ENCODE measurements at places on chromosomes 5 and 9.

- DNase-seq, result no peak
Observed at GRCh38 chr9:126471084-126471624, 142.6 kb upstream of the LMX1B start.

GRCh38 chr9:23041466-23041865, 594.8 kb downstream of the DMRTA1 start:
- DNase-seq, result no peak

DNA sequence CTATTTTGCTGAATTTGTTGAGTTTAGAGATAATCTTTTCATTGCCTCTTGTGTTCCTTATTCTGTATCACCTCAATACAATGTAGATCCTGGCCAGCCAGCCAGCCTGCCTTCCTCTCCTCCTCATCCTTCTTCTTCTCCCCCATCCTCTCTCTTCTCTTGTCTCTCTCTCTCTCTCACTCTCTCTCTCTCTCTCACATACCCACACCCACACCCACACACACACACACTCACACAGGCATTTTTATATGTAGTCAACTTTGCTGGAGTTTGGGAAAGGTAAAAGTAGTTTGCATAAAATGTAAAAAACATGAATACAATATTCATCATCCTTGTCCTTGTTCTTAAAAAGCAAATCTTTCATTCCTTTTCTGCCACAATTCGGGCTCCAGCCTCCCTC, 60.5 kb downstream of the ZFAND5 start:
- no peak for DNase-seq

DNA sequence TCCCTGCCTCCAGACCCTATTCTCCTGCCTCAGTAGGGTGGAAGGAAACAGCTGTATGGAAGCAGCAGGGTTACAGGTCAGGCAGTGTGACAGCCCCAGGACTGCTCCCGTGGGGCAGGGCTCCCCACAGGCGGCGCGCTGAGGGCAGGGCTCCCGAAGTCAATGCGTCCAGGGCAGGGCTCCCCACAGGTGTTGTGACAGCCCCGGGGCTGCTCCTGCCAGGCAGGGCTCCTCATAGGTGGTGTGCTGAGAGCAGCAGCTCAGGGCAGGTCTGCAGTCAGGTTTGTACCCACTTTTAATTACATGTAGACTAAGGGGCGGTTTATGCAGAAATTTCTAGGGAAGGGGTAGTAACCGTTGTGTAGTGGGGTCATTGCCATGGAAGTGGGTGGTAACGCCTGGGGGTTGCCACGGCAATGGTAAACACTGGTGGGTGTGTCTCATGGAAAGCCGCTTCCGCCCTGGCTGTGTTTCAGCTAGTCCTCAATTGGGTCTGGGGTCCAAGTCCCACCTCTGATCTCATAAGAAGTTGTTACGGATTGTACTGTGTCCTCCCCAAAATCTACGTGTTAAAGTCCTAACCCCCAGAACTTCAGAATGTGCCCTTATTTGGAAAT, 16.7 kb upstream of the TERT start:
- peak; percentile 51 for DNase-seq

DNA sequence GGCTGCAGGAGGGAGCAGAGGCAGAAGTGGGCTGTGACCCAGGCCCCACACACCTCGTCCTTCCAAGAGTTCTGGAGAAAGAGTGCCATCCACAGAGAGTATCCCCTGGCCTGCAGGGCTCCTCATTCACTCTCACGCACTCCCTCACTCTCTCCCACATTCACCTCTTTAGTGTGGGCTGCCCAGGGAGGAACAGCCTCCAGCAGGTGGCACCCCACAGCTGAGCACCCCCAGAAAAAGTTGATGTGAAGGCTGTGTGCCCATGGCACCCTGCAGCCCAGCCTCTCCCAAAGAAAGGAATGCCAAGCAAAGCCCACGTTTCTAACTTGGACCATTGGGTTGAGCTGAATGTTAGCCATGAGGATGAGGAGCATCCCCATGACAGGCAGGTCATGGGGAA, 4.5 kb upstream of the SHC3 start:
- DNase-seq, result no peak

DNA sequence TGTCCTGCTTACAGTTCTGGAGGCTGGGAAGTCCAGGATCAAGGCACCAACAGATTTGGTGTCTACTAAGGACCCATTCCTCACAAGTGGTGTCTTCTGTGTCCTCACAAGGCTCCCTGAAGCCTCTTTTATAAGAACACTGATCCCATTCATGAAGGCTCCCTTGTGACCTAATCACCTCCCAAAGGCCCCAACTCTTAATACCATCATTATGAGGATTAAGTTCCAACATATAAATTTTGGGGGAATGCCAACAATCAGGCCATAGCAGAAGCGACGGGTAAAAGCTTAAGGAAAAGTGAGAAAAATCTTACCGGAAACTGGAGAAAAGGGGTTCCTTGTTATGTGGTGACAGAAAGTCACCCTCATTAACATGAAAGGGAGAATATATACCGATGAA, 11.2 kb downstream of the CTNNAL1 start:
- DNase-seq, result no peak

DNA sequence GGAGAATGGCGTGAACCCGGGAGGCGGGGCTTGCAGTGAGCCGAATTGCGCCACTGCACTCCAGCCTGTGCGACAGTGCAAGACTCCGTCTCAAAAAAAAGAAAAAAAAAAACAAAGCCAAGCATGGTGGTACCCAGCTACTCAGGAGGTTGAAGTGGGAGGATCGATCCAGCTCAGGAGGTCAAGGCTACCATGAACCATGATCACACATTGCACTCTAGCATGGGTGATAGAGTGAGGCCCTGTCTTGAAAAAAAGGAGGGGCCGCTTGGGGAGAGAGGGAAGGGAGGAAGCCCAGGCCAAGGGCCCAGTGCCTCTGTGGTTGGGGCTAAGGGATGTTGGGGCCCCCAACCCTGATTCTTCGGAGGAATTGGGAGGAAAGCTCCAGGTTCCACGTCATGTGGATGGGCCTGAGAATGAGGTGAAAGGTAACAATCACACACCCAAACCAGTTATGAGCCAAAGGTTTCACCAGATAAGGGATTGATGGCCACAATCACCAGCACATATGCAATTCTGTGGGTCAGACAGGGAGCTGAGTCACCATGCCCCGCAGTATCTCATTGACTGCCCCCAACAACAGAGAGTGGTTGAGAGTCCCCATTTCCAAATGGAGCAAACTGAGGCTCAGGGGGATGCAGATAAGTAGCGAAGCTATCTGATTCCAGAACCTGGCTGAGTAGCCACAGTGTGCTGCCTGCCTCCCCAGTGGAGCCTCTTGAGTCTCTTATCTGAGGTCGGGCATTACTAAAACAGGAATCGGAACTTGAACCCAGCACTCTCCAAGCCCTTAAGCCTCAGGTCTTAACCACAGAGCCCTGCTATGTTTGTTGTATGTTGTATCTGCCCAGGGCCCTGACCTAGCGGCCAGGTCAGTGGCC, 20.5 kb downstream of the SWI5 start:
- DNase-seq, result no peak

DNA sequence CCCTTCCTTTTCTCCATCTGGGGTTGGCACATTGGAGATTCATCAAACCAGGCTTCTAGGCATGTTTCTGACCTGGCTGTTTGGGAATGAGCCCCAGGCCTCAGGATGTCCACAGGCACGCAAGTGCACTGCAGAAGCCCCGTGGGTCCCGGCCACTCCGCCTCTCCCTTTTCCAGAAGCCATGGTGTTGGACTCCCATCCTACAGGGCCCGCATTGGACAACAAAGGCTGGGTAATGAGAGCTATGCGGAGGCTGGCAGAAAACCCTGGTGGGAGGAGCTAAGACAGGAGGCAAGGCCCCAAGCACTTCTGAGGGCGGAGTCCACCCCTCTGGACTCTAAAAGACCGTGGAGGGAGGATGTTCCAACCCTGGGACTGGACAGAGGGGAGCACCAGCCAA, 160.6 kb downstream of the OLFM1 start:
- no peak for DNase-seq

DNA sequence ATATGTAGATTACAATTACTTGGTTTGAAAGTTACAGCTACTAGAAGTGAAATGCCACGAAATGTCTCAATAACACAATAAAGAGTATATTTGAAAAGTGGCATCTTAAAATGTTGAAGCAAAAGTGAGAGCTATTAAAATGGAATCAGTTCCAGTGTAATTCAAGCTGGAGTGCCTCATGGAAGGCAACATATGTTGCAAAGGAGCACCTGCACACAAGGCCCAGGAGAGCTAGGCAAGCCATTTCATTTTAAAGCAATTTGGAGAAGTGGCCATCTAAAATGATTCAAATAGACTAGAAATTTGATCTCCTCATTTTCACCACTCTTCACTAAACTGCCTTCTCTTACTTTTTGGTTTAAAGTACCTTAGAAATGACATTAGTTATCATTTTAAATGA, 167.8 kb downstream of the GABRB2 start:
- DNase-seq, result no peak

GRCh38 chr5:91487420-91487819, 104.3 kb upstream of the ARRDC3 start:
- DNase-seq, result no peak

DNA sequence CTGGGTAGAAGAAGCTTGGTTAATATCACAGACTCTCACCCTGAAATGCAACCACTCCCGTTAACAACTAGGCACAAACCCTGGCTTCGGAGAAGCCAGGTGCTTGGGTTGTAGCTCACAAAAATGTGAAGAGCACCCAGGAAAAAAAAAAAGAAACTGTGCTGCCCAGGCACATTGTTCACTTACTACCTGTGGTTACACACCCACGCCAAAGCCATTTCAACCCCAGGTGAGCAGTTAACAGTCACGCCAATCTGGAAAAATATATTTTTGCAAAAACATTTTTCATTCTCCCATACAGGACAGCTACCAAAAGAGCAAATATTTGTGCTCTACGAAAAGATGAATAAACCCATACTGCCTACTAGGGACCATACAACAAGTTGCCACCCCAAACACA, 49.2 kb downstream of the SIL1 start:
- DNase-seq, result no peak

DNA sequence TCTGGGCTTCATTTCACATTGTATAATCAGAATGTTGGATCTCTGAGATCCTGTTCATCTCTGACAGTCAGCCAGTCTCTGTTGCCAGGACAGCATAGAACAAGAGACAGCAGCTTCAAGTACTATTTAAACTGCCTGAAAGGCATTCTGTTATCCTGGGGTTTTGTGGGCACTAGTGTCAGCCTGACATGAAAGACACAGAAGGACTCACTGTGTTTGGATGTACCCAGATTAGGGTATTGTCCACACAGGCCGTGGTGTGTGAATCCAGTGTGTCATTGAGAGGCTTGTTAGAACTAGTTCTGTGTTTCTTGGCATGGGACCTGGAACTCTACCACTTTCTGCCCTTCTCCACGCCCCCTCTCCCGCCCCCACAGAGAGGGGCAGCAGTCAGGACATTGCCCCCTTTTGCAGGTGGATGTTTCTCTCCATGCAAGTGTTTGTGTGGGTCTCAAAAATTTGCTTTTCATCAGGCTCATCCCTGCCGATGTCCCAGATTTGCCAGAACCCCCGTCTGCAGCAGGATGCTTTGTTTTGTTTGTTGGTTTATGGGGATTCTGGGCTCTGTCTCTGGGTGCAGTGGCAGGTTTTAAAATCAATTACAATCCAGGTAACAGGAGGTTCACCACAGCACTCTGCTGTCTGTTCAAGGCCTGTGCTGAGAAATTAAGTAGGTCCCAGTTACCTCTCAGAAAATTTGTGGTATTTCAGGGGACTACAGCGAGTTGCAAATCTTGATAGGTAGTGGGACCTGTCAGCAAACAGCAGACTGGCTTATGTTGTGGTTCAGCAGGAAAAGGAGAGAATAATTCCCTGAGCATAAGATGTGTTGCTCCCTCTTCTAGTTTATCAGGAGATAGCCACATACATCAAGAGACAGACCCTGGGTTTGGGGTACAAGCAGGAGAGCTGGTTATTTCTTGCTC, 144.6 kb downstream of the DOCK2 start:
- DNase-seq, result no peak

GRCh38 chr9:110198357-110198756, 9.6 kb downstream of the C9orf152 start:
- DNase-seq, result no peak

- no peak for DNase-seq
Observed at GRCh38 chr9:89920951-89921350, 316.1 kb downstream of the GADD45G start.
